ENCODE measurements at places on chromosomes 1 and 21.

GRCh38 chr1:43239484-43239883 lies 30.3 kb upstream of the TMEM125 start:
- DNase-seq = no peak

- DNase-seq = no peak
Measured at GRCh38 chr1:84668185-84668584, 22.1 kb downstream of the SSX2IP start.

DNA sequence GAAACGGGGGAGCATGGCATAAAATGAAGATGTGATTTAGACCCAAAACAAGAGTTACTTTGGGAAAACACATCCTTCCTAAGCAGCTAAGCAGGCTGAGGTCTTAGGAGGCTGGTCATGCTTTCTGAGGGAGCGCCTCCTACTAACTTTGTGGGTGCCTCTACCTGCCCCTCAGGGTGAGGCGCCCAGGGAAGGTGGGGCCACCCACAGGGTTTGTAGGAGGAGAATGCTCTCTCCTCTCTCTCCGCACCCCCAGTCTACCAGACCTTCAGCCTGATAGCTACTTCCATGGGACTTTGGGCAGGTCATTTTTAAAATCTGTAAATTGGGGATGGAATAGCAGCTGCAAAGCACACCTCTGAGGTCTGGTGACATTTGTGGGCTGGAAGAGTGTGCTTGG lies 23.8 kb downstream of the SLC27A3 start:
- DNase-seq = no peak

DNA sequence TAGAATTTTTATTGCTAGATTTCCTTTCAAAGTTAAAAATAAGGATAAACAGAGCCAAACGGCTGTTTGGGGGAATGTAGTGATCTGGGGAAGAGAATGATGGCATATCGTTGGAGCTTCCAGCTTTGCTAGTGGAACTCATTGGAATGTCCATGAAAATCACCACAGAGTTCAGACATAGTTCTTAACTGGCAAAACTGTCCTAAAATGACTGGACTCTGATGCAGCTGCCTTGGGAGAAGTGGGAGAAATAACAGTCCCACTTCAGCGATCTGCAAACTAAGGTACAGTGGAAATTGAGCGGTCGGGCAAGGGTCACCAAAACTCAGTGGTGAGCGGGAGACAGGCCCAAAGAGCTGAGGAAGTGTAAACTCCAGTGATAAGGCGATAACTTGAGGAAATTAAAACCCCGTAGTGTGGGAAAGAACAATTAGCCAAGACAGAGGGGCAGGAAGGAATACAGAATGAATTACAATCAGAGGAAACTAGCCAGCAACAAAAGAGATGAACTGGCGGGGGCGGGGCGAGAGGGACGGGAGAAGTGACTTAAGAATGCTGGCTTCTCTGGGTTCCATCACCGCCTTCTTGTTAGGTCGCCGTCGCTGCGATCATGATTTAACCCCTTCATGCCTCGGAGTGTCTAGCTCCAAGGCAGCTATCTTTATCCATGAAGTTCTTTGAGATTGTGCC lies 89.8 kb upstream of the ARHGAP29 start:
- no peak for DNase-seq

DNA sequence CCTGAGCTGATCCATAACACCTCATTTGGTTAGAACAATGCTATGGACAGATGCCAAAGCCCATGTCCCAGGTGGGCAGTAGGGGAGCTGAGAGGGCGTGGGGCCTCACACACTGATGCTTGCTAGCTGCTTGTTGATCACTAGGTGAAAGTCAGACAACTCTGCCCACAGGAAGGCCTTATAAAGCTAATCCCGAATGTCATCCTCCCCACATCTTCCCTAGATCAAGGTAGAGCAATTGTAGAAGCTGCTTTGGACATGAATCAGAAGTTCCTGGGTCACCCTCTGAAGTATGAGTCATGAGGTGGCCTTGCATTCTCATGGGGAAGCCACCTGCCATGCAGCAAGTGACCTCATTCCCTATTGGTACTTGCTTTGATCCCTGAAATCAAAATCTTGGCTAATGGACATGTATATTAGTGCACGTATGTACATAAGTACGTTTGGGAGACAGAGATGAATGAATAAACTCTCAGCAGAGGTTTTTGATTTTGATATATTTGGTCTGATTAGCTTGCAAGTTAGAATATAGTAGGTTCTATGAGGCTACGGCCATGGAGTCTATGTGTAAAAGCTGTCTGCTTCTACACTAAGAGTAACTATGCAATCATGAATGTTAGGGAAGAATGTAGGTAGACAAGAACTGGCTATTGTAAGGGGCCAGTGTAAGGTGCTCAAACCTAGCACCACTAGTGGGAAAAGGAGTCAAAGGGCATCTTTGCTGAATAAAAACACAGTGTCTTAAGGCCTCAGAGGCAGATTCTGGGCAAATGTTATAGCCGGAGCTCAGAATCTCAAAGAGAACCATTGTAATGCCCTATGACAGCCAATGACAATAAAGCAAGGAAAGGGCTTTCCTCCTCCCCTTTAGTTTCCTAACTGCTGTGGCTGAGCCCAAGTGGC lies 52.6 kb downstream of the ABCA4 start:
- DNase-seq = no peak

GRCh38 chr1:30101487-30102227 lies 621.7 kb downstream of the MATN1 start:
- no peak for DNase-seq

- DNase-seq = no peak
Measured at GRCh38 chr21:40047993-40048730, 180.9 kb downstream of the PCP4 start.

DNA sequence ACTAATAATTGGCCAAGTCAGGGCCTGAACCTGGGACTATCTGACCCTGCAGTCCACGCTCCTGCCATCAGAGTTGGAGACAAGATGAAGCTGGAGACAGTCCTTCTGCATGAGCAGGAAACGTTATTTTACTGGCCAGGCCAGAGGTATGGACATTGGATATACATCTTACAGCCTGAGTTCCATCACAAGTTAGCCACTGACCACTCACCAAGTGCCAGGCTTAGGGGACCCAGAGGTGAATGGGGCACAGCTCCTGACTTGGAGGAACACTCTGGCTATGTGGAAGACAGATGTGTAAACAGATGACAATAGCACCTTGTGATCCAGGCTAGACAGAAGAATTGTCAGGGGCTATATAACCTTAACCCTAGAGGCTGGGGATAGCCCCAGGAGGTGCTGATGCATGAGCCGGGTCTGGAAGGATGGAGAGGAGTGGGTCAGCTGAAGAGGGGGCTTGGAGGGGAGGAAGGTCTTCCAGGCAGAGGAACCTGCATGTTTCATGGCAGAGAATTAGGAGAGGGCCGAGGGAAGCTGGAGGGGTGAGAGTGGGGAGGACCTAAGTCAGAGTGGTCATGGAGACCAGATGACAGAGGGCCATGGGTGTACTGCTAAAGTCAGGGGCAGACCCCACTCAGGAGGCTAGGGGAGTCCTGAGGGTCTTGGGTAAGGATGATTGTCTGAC lies 52.5 kb upstream of the DMRTB1 start:
- DNase-seq = no peak

DNA sequence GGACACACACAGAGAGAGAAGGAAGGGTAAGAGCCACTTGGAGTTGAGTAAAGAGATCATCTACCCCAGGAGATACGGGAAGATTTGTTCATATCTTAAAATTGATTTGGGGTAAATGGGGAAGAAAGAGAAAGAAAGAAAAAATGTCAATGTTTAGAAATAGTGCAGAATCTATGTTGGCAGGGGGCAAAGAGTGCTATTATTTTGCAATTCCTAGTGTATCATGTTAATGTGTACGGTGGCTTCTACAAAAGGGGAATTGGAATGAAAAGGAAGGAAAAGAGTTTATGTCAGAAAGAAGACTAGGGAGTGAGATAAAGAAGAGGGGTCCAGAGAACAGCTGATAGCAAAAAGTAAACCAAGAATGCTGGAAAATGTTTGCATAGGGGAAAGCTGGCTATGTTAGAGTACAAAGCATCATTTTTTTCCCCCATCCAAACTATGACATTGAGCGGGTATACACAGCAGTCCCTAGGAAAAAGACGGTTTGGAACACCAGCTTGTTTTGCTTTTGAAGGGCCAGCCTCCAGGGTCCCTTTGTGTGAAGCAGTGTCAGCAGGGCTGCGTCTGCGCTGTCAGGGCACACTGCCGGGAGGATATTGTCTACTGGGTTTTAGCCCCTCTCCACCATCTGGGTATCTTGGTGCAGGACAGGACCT lies 10.8 kb downstream of the LRRC8D start:
- no peak for DNase-seq

- DNase-seq = no peak
Measured at GRCh38 chr1:215201283-215201682, 118.7 kb downstream of the KCNK2 start.

DNA sequence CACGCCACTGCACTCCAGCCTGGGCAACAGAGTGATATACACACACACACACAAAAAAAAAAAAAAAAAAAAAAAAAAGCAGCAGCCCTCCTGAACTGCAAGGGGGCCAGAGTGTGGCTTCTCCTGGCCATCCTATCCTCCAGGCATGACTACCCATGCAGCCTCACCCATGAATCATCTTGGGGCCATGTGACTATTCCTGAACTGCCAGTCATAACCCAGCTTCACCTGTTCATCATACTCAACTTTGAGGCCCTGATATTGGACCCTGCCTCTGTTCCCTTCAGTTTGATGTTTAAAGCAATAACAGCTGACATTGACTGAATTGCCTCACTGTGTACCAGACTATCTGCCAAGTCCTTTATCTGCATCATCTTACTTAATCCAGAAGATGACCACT lies 2.8 kb upstream of the HPCAL4 start:
- DNase-seq = no peak

DNA sequence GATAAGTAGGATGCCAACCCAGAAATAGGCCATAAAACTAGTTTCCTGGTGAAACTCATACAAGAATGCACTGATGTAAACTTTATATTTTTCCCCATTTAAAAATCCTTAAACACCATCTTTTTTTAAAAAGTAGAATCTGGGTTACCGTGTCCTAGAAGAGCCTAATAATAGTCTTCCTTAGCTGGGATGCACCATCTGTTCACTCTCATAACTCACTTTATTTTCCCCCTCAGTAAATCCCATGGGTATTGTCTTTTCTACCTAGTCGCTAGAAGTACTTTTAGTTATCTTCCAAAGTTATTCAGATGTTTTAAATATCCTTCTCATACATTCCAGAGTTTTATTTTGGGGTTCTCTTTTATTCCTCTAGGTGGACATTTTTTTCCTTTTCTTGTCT lies 250.2 kb downstream of the PLA2G4A start:
- no peak for DNase-seq

DNA sequence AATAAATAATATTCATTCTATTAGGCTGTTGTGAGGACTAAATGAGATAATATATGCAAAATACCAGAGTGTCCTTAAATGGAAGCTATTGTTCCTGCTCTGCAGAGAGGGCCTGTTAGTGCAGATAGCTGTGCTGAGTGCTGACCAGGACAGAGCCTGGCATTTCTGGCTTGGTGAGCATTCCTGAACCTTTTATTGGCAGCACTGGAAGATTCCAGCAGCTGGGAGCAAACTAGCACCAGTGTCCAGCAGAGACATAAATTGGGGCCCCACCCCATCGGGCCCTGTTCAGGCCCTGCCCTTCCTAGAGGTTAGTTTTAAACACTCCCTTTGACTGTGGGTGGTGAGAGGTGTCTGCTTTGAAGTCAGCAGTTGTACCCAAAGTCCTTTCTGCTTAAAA lies 85.9 kb upstream of the GADD45A start:
- no peak for DNase-seq

- DNase-seq = no peak
Measured at GRCh38 chr1:6392809-6393399, 663 bp downstream of the ACOT7 start.
